ENCODE measurements at places on chromosomes 13 and 19.

DNA sequence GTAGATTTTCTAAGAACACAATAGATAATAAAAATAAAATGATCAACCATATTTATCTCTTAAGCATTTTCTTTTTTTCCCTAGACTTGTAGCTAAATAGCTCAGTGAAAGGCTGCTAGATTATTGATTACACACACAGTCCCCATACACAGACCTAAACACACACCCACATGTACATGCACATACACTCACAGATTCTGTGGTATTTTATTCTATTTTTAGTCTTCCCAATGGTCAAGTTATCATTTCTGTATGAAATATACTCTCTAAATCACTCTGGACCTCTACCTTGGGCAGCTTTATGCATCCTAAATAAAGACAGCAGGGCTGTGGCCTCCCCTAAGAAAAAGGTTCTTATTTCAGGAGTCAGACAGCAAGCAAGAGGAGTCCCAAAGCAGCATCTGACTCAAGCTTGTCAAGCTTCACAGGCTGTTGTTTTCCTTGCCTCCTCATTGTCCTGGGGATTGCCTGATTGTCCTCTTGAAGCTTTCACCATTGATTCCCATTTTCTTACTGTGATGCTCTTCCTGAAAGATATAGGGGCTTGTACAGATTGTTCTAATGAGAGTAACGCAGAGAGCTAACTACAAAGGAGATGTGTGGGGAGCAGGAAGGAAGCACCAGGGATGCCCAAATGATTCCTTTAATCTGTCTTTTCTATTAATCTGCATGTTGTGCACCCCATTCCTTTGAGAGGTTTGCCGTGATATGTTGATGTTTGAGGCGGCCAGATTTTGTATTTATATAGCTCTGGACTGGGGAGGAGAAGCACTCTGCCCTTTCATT, 986.5 kb downstream of the PCDH17 start:
- no peak for DNase-seq

DNA sequence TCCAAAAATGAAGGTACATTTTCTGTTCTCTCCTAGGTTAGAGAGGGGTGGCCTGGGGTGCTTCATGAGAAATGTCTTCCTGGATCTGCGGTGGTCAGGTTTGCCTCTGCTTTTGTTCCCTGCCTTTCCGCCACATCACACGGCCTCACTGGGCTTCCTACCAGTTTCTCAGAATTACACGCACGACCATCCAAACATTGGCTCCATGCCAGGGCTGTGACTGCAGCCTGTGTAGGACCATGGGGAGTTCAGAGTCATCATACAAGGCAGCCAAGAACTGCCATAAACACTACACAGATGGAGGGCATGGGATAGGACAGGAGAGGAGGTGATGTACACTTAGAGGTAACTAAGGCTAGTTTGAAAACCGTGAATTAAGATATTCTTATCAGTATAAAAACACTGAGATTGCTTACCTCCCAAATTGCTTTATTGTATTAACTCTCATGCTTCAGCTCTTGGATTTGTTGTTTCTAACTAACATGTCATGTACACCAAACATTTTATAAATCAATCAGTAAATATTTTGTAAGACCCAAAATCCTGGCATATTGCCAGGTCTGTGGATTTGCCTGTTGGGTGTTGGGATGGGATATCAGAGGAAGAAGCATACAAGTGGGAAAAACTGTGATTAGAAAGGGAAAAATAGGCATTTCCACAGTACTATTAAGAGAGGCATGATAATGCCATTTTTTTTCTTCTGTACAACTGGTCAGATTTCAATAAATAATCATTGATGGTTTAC, 45.2 kb downstream of the CDADC1 start:
- DNase-seq: no peak

- DNase-seq: no peak
These were observed 364.5 kb downstream of the GPC5 start for GRCh38 chr13:91762957-91763356.

DNA sequence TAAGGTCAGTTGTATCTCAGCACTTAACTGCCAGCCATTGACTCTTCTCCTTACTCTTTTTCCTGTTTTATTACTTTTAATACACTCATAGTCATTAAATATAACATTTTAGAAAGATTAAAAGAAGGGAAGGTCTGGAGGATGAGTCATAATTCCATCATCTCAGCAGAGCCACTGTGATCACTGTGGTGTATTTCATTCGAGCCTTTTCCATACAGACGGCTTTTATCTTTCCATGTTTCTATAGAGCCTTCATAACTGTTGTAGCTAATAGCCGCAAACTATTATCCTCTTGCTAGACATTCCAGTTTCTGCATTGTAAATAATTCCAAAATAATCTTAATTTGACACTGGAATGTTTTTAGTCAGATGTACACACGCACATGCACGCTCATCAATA, 4.7 kb upstream of the FLT1 start:
- DNase-seq: no peak

DNA sequence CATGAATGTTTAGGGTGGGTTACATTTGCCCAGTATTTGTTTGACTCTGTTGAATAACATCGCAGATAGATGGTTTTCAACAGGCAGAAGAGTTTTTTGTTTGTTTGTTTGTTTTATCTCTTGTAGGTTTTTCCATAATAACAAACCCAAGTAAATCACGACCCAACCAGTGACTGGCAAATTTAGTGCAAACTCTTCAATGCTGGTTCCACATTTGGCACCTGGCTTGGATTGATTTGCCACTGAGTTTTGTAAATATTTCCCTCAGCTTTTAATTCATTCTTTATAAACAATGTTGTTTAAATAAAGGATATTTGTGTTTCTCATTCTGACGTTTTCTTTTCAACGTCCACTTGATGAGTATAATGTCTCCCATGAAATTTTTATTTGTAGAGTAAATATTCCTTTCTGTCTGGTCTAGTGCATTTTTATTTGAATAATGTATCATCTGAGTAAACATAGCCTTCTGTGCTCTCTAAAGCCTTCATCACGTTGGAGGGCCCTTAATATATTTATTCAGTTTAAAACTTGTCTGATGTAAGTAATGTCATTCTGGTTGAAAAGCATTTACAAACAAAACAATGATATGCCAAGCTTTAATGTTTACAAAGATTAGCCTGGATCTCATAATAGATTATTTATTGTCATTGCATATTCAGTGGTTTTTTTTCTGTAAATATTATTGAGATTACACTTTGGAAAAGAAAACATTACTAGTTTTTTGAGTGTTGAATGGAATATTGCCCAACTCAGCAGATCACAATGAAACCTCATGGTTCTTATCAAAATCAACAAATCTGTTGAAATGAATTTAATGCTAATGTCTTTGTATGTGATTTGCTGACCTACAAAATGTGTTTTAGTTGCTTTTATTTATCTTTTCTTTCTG, 90.4 kb upstream of the PEG3 start:
- no peak for DNase-seq

- DNase-seq: peak; percentile 13
These were observed 36.5 kb downstream of the B3GLCT start for GRCh38 chr13:31236211-31236786.

DNA sequence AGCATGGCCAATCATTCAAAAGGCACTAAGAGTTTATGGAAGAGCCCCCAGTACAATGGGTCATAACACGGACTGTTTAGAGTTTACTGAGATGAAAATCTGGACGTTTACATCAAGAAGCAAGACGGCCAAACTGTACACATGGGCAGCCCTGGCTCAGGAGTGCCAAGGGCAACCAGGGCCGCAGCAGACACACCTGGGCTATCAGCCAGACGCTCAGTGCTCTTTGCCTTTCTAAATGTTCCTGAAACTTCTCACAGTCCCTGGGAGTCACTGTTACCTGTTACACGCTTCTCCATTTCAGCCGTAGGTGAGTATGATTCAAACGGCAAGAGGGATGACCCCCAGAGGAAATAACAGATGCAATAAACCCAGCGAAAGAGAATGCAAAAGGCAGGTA, 64.5 kb downstream of the ABCC4 start:
- DNase-seq: no peak

- DNase-seq: no peak
These were observed 484.7 kb downstream of the IRS2 start for GRCh38 chr13:109301726-109302125.

- no peak for DNase-seq
These were observed 17.5 kb downstream of the TMEM255B start for GRCh38 chr13:113776231-113777125.

DNA sequence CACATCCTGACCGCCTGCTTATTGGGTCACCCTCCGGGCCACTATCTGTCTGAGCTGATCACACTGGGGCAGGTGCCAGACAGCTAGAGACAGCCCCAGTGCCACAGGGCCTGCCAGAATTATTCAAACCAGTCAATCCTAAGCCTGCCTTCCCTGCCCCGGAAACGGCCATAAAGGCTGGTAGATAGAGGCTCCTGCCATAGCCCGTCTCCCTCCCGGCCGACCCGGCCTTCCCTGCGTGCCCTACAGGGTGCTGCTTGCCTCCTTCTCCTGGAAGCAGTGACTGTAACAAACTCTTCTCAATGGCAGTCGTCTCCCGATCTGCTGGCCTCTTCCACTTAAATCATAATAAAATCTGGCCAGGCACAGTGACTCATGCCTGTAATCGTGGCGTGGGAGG, 158.6 kb upstream of the SOX1 start:
- DNase-seq: no peak

- no peak for DNase-seq
These were observed at the start of gene LYL1 for GRCh38 chr19:13102666-13103580. LYL1 (minus strand) TSS chr19:13102858; CDS start chr19:13101171, 1,687 bp downstream.

GRCh38 chr13:80217614-80218456, 123.1 kb downstream of the SPRY2 start:
- peak; percentile 35 for DNase-seq

GRCh38 chr19:17249887-17250548, 4.3 kb upstream of the NR2F6 start:
- DNase-seq: no peak

DNA sequence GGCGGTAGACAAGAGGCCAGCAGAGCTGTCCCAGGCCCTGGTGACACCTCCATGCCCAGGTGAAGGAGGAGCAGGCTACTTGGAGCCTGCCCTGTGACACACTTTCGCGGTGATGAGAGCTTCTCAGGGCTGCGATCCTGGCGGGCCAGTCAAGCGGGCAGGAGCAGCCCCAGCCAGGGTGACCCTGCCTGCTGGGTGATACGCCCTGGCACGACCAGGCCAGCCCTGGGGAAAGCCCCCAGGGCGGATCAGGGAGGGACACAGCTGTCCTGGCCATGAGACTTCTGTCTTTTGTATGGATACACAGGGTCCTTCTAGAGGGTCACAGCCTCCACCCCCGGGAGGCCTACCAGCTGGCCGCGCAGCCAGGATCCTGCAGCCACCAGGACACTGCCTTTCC, 13.1 kb downstream of the DNM2 start:
- DNase-seq: no peak

DNA sequence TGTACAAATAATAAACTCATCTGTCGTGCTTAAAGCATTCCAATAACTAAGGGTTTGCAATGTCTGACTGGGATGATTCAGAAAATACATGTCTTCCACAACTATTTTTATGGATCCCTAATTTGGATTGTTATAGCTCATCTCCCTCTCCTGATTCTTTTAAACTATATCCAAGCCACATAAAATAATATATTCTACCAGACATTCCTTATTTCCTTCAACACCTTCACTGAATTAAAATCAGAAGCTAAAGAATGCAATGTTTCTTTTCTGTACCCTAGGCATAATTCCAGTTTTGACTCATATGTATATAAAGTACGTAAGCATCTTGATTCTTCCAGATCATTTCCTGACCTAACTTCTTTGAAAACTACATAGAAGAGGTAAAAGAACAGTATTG, 420.4 kb downstream of the EFNB2 start:
- no peak for DNase-seq

GRCh38 chr19:41784743-41785142, 11.6 kb upstream of the CEACAM3 start:
- no peak for DNase-seq

GRCh38 chr13:37406031-37406430, 192.5 kb downstream of the POSTN start:
- no peak for DNase-seq

DNA sequence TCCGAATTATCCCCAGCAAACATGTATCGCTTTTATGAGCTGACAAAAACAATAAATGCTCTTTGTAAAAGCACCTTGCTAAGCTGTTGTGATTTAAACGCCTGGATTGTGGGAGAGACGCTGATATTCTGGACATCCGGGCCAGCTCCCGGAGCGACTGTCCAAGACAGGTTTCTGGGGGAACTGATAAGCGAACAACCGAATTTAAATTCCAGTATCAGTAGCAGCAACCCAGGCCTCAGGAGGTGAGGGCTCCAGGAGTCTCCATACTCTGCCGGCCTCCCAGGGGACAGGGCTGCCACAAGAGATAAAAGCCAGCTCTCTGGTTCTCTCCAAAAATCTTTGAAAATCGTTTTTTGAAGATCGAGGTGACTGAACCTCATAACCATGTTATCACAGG, 50.3 kb upstream of the VSTM2B start:
- DNase-seq: no peak

DNA sequence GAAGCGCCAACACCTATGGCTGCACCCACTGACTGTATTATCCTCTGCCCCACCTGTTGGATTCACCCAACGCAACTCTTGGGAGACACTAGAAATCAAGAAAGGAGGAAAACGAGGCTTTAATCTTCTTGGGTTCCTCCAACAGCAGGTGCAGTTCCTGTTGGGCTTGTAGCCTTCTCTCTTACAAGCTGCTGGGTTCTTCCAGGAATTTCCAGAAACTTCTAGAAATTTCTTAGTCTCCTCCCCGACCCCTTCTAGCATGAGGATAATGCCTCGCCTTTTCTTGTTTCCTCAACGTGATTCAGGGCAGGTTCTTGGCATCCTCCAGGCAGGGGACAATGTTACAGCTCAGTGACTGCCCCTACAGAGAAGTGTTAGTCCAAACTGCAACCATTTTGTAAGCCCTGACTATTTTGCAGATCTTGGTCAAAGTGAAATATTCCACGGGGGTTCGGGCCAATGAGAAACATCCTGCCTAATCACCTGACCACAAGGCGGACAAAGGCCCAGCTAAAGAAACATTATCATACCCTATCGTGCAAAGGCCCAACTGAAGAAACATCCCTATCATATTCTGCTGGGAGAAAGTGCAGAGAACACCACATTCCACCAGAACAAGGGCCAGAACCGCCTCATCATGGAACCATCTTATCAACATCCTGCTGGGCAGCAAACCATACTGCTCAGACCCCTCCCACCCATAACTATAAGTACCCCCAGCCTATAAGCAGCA, 614 bp upstream of the PNMA8A start:
- DNase-seq: no peak

DNA sequence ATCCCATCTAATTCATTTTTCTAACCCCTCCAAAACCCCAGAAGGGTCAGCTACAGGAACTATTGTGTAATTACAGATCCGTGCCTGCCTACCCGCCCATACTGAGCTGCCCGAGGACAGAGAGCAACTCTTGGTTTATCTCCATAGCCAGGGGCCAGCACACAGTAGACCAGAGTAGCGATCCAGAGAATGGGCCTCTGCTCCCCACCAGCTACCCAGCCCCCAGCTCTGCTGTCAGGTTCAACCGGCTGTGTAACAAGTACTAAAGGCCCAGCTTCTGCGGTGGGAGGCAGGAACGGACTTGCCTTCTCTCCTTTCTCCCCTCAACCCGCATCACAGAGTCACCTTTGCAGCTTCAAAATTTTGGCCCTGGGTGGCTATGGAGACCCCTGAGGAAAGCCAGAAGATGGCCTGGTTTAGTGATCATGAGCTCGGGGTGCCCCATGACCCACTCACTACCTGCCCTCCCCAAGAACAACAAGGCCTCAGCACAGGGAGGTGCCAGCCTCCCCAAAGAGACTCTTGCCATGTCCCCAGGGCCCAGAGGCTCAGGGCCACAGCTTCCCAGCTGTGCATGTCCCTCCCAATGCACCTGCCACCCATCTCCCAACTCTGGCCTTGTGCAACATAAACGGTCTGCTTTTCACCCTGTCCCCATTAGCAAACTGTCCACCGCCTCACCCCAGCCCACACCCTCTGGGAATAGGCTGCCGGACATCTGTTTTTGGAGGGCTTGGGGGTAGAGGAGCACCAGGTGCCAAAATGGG, 5.7 kb downstream of the CALM3 start:
- no peak for DNase-seq

Measured in urothelium cell line (cell line).